ENCODE measurements at places on chromosomes 2 and 18.

GRCh38 chr2:75491129-75491753, 69.5 kb downstream of the EVA1A start:
- DNase-seq = no peak

GRCh38 chr18:59123588-59124369, 15.9 kb upstream of the SEC11C start:
- no peak for DNase-seq

GRCh38 chr18:35694808-35695207, 113.3 kb downstream of the GALNT1 start:
- DNase-seq = no peak

GRCh38 chr2:69298261-69298660, 88.8 kb downstream of the GFPT1 start:
- no peak for DNase-seq

DNA sequence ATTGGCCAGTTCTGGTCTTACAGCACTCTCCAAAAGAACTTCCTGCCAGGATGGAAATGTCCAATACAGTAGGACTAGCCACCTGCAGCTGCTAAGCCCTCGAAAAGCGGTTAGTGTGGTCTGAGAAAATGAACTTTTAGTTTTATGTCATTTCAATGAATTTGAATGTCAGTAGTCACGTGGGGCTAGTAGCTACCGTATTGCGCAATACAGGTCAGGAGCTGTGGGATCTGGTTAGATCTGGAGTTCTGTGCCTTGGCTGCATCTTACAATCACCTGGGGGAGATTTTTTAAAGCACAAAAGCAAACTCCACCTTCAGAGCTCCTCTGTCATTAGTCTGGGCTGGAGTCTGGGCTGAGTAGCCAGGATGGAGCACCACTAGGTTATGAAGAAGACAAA, 35.9 kb downstream of the C1QL2 start:
- no peak for DNase-seq

- no peak for DNase-seq
Measured at GRCh38 chr2:235325151-235325550, 168.7 kb upstream of the AGAP1 start.

Data from LNCaP clone FGC (cell line).